ENCODE measurements at places on chromosomes 5 and 9.

- no peak for DNase-seq
These were observed 6.1 kb downstream of the CCNI2 start for GRCh38 chr5:132753135-132753987.

DNA sequence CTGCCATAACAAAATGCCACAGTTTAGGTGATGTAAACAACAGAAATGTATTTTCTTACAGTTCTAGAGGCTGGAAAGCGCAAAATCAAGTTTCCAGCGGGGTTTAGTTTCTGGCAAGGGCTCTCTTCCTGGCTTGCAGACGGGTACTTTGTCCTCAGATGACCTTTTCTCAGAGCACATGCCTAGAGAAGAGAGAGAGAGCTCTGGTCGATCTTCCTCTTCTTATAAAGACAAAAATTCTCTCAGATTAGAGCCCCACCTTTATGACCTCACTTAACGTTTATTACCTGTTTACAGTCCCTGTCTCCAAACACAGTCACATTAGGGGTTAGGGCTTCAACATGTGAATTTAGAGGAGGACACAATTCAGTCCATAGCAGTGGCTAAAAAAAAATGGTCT lies 119.7 kb downstream of the CETN3 start:
- no peak for DNase-seq

GRCh38 chr5:4929092-4929655 lies 211.0 kb upstream of the ADAMTS16 start:
- no peak for DNase-seq

DNA sequence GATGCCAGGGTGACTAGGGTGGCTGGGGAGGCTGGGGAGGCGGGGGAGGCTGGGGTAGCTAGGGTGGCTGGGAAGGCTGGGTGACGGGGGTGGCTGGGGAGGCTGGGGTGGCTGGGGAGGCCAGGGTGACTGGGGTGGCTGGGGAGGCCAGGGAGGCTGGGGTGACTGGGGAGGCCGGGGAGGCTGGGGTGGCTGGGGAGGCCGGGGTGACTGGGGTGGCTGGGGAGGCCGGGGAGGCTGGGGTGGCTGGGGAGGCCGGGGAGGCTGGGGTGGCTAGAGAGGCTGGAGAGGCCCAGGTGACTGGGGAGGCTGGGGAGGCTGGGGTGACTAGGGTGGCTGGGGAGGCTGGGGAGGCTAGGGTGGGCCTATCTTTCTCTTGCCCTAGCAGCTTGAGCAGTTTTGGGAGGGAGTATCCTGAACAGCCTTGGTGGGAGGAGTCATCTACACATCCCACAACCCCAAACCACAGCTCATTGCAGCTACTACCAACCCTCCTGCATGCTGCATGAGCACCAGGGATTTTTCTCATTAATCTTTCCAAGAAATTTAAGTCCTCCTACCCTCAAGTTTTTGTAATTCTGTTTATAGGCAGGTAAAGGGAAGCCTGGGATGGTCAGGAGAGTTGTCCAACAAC lies 203.2 kb upstream of the IRX1 start:
- DNase-seq: no peak

GRCh38 chr5:17929171-17929570 lies 294.9 kb downstream of the TAF11L14 start:
- DNase-seq: no peak

- no peak for DNase-seq
These were observed 45.4 kb upstream of the STARD4 start for GRCh38 chr5:111557686-111558085.

DNA sequence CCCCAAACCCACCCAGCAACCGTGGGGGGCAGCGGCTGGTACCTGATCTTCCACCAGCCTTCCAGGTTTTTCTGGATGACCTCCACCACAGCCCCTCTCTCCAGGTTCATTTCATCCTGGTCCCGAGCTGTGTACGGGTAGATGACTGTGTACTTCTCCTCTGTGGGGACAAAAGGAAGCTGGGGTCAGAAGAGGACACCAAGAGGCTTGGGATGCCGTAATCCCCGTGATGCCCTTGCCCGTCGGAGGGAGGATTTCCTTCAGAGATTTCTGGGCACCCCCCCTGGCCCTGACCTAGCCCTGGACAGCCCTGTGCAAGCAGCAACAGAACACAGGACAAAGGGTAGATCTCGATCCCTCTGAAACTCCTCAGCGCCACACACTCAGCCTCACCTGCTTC lies 70.3 kb upstream of the UBTD2 start:
- DNase-seq: no peak

- DNase-seq: no peak
These were observed 83.3 kb downstream of the GIN1 start for GRCh38 chr5:103036601-103037000.

All from germinal center (tissue), 1 donor.